ENCODE measurements at places on chromosomes 11 and 22.

GRCh38 chr11:14454861-14455632 is 44.6 kb downstream of the COPB1 start:
- no peak for DNase-seq

- DNase-seq: no peak
These were observed 21.6 kb upstream of the CSNK1E start for GRCh38 chr22:38338772-38339379.

DNA sequence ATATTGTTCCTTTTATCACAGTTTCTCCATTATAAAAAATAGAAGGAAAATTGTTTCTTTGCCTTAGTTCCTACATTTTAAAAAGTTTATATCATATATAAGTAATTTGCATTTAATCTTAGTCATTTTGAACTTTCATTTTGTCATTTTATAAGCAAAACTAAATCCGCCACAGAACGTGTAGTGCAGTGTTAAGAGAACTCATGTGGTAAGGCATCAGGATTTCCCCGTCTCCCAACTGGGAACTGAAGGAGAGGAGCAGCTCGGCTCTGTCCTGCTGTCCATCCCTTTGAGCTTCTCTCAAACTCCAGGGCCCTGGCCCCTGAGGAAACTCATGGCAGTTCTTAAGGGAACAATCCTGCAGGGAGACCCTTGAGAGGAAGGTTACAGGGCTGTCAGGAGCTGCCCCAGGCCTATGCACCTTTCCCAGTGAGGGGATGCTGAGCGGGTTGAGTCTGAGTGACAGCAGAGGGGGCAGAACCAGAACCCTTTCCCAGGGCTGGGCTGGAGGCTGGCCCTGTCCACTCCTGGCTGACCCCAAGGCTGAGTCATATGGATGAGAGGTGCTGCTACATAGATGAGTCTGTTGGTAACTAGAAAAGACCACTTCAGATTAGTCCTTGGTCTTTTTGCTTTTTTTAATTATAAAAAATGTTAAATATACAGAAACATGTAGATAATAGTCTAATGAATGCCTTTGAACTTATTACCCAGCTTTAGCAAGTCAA is 333.1 kb downstream of the TBC1D22A start:
- no peak for DNase-seq

DNA sequence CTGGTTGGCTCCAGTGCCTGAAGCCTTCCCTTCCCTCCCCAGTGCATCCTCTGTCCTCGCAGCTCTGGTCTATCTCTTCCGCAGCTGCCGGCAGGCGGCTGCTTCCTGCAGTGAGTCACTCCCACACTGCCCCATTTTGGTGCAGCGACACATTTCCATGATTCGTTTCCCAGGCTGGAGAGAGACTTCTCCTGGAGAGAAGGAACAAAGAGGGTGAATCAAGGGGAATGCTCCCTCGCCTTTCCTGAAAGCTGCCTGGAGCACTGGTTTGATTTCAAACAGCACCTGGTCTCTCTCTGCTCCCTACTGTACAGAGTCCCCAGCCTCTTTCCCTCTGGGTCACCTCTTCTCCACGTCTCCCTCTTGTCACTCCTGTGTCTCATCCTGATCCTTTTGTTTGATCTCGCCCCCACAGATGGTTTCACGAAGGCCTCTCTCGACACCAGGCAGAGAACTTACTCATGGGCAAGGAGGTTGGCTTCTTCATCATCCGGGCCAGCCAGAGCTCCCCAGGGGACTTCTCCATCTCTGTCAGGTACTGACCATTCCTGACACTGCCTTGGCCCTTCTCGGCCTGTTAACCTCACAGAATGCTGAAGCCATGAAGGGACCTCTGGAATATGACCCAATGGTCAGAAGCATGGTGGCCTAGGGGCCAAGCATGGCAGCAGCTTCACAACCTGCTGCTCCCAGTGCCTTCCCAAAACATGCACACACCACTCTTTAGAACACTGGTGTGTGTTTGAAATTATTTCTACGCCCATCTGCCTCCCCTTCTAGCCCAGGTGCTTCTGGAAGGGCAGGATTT is at the start of gene TMA7B:
Gene TMA7B, plus strand, starts transcription at position 758 of the 808 bp plus-strand sequence. CDS start 3,978 bp downstream, outside the sequence.
- DNase-seq: no peak

- DNase-seq: no peak
These were observed 9.2 kb downstream of the FBLN1 start for GRCh38 chr22:45511847-45512261.

DNA sequence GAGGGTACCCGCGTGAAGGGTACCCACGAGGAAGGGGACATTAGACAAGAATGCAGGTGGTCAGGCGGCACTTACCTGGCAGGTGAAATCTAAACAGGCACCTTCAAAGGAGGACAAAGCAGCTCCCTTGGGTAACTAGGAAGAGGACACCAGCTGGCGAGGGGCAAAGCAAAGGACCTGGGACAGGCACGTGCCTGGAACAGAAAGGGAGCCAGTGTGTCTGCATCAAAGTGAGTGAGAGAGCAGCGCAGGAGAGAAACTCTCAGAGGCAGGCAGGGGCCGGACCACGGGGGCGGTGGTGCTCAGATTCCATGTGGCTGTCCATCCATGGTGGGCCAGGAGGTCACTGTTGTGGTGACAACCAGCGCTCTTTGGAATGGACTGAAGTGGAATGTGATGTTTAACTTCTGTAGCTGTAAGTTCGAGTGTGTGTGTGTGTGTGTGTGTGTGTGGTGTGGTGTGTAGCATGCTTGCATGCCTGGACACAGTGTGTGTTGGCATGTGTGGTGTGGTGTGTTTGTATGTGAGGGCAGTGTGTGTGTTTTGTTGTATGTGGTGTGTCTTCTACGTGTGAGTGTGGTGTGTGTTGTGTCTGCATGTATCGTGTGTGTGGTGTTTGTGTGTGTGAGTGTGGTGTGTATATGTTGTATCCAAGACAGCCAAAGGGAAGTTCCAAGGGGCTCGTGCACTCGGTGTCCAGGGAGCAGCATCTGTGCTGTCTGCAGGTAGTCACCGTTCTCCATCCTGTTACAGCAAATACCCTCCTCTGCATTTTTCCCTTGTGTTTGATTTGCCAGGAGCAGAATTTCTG is 86.4 kb downstream of the CDKN1C start:
- no peak for DNase-seq

DNA sequence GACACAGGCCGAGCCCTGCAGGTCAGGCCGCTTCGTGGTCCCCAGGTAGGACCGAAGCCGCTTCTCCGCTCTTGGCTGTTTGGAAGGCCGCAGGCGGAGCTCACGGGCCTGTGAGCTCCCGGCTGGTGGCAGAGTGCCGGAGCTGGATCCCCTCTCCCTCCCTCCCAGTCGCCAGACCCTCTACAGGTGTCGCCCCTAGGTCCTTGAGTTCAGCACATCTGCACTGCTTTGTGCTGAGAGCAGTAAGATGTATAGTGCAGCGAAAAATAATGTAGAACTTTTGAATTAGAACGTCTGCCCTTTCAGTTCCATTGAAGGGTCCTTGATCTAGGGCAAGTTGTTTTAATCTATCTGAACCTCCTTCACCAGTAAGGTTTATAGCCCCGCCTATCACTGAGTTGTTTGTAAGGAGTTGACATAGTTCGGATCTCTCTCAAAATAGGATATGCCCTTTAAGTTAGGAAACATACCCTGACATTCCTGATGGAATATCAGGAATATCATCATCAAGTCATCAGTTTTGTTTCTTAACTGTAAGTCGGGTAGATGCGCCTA is 419 bp downstream of the ANKRD49 start:
- DNase-seq: no peak

DNA sequence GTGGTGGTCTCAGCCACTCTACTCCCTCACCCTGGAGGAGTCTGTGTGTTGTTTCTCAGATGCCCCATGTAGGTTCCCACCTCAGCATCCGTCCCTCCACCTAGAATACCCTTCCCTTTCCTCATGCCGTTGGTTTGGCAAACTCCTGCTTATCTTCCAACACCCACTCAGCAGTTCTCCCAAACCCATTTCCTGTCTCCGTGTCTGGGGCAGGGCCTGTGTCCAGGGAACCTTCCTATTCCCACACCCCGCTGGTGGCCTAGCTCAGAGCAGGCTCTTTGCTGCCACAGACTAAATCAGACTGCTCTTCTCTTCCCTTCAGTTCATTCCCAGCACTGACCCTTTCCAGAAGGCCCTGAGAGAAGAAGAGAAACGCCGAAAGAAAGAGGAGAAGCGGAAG is 7.5 kb upstream of the SREBF2 start:
- no peak for DNase-seq

GRCh38 chr11:116829525-116830183 is at the start of gene APOC3:
TSS of gene APOC3 (plus strand) at chr11:116829907. CDS start at chr11:116830583, 676 bp downstream.
- no peak for DNase-seq

GRCh38 chr11:116276051-116277044 is 496.4 kb downstream of the BUD13 start:
- DNase-seq: peak; percentile 59

DNA sequence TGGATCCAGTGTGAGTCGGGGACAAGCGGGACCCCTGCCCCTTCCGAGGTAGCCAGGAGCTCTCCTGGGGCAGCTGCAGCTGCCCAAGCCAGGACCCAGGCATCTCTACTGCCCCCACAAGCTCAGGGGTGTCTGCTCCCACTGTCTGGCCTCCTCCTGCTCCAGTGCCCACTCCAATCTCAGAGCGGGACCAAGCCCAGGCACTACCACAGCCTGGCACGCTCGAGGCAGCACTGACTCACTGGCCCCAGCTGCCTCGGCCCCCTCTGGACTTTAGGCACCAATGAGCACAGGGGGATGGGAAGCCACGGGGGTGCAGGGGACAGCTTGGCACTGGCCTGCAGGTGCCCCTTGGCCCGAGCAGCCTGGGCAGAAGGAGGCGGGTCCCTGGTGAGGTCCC is 8.2 kb downstream of the IL2RB start:
- DNase-seq: no peak

DNA sequence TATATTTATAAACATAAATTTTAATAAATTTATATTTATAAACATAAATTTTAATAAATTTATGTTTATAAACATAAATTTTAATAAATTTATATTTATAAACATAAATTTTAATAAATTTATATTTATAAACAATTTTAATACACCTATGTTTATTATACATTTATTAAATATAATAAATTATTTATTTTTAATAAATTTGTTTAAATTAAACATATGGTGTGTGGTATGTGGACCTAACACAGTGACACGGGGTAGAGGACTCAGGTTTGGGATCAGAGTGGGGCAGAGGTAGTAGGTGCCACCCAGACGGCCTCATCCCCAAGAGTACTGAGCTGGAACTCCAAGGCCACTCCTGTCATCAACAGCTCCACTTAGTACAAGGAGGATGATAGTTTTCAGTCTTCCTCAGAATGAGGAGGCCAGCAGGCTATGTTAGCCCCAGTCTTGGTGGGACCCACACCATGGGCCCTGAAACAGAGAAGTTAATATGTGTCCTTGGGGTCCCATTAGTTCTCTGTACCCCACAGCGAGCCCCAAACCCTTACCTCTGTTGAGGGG is 46.7 kb upstream of the BID start:
- no peak for DNase-seq

GRCh38 chr11:24709928-24710565 is 213.2 kb downstream of the LUZP2 start:
- no peak for DNase-seq

DNA sequence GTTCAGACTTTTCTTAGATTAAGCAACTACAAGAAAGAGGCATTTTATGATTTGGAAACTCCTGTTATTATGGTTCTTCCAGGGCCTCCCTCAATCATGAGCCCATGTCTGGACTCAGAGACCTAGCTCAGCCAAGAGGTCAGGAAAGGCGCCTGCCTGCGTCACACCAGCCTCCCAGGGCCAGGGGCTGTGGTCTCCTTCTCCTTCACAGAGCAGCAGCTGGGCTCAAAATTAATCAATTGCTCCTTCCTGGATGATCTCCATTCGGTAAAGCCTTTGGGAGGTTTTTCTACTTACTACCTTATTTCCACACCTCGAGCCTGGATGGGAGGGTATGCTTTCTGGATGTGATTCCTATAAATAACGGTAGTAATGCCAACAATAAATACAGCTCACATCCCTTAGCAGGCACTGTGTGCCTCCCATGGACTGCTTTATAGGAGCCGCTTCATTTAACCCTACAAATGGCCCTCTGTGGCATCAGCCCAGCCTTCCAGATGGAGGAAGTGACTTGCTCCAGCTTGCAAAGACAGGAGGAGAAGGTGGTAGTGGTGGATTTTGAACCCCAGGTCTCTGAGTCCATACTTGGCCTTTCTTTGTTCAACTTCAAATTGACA is 1445.6 kb downstream of the TBC1D22A start:
- no peak for DNase-seq

DNA sequence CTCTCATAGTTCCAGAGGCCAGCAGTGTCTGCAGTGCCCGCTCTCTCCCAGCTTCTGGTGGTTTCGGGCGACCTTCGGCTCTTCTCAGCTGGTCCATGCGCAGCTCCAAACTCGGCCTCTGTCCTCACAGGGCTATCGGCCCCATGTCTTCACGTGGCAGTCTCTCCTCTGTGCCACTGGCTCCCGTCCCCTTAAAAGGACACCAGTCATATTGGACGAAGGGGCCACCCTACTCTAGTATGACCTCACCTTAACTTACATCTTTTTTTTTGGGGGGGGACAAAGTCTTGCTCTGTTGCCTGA is 13.8 kb downstream of the LTO1 start:
- DNase-seq: no peak

GRCh38 chr11:122677256-122677655 is 21.7 kb downstream of the UBASH3B start:
- DNase-seq: no peak

- peak; percentile 20 for DNase-seq
These were observed 12.7 kb downstream of the C11orf91 start for GRCh38 chr11:33687733-33688479.

DNA sequence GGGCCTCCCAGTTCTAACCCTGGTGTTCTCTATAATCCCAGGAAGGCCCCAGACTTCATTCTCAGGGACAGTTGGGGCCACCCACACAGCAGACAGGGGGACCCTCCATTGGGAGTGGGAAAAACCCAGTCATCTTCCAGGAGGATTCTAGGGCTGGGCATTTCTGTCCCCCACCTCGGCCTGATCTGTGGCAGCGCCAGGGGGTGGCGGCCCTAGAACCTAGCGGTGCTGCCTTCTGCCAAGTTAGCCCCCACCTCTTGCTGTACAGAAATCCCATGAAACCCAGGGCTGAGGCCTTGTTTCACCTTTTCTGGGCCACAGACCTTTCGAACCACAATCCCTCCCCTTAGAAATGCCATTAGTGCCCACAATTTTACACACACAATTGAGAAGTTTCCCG is 9.6 kb downstream of the CHST1 start:
- DNase-seq: no peak

DNA sequence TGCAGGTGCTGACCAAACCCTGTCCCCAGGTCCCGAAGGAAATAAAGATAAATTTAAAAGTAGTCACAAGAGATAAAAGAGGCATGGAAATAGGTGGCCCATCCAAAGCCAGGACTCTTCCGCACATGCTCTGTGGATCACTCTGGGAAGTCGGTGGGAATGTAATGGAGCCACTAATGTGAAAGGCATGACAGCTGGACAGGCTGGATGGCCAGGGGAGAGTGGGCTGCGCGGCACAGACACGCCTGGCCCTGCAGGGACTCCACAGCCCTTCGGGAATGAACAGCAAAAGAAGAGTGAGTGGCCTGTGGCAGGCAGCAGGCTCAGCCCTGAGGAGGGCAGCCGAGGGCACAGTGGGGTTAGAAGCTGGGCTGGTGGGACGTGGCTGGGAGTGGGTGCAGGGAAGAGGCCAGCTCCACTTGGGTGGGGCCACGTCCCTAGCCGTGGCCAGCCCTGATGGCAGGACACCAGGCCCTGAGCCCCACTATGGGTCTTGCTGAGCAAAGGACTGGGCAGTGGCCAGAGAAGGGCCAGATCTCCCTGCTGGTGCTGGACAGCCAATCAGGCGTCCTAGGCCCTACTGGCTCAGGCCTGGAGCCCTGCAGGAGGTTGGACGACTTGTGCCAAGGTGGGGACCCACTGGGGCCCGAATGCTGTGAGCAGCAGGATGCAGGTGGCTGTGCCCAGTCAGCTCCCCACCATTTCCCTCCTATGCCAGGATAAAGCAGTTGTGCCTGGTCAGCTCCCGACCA is 31.3 kb upstream of the GNB1L start:
- no peak for DNase-seq

- DNase-seq: no peak
These were observed 1.3 kb upstream of the KMT5B start for GRCh38 chr11:68214173-68215086.

Measured in GM18507 (cell line).